ENCODE measurements at places on chromosomes 16 and 17.

DNA sequence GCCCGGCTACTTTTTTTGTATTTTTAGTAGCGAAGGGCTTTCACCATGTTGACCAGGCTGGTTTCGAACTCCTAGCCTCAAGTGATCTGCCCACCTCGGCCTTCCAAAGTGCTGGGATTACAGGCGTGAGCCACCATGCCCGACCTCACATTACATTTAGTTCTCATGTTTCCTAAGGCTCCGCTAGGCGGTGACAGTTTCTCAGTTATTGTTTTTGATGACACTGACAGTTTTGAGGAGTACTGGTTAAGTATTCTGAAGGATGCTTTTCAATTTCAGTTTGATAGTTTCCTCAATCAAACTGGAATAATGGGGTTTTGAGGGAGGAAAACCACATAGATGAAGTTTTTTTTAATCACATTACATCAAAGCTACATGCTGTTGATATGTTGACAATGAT, 1028.5 kb downstream of the CDH8 start:
- no peak for DNase-seq

DNA sequence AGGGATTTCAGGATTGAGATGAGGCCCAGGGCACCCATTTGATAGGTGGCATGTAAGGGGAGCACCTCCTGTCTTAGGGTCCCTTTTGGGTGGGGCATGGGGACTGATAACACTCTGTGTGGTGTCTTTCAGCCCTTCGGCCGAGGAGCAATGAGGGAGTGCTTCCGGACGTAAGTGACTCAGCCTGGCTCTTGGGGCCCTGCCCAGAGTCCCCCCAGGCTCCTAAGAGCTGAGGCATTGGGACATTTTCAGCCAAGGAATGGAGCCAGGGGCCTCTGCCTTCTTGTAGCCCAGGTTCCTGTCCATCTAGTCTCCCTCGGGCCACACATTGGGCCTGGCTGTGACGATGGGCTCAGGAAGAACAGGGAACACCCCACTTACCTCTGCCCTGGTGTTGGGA, 44.4 kb downstream of the EEF2K start:
- DNase-seq = no peak

- no peak for DNase-seq
Observed at GRCh38 chr17:37676115-37676925, 33.1 kb upstream of the DDX52 start.

GRCh38 chr16:65790768-65791167, 575.7 kb upstream of the CDH5 start:
- no peak for DNase-seq

DNA sequence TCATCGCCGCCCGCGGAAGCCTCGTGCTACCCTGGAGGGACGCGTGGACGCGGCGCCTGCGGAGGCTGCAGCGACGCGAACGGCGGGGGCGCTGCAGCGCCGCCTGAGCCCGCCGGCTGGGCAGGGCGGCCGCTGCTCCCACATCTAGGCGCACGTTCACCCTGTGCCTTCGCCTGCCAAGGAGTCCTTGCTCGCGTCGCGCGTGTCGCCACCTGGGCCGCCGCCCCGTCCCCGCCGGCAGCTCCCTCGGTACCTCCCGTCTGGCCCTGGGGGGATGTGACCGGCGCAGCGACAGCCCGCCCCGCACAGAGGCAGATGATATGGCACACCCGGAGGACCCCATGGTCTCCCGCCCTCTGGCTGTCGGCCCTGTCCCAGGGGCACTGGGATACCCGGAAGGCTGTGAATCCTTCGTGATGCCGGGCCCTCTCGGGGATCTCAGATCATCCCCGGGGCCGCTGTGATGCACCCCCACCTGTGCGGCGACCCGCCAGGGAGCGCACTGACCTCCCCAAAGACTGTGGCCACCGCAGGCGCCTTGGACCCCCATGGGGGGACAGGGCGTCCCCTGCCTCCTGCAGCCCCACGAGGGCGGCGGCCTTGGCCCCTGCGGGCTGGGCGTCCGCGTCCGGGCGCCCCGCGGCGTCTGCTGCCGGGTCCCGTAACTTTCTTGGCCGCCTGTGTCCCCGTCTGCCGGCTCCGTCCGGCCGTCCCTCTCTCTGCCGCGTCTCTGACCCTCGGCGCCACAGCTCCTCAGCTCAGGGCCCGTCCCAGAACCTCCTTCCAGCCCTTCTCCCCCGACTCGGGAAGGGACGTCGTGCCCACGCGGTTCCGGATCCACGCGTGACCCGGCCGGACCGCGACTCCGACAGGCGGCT, 689 bp upstream of the TBC1D24 start:
- DNase-seq = no peak

GRCh38 chr17:31650756-31651520, 208.1 kb downstream of the COPRS start:
- no peak for DNase-seq

DNA sequence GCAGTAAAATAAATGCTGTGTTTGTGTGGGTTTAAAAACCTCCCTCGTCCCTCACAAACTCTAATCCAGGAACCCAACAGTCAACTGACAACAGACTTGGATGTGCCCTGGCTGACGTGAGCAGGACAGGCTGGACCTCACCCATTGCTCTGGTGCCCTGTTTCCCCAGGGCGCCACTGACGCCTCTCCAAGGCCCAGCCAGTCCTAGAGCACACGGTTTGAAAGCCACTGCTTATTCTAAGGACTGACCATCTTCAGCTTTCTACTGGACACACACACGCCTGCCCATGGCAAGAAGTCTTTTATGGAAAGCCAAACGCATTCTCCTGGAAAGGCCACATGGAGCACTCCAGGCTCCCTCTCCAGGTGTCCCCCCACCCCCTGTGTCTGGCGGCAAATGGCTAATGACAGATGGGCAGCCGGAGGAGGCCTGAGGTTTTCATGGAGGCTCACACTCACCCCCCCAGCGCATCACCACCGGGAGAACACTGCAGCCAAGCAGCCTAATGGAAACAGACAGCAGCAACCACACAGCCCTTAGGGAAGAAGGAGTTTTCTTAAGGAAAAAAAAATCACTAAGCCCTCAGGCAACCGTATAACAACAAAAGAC, 319.2 kb downstream of the SOX9 start:
- DNase-seq = no peak

- DNase-seq = no peak
Observed at GRCh38 chr17:62705778-62706597, 78.5 kb downstream of the MRC2 start.

DNA sequence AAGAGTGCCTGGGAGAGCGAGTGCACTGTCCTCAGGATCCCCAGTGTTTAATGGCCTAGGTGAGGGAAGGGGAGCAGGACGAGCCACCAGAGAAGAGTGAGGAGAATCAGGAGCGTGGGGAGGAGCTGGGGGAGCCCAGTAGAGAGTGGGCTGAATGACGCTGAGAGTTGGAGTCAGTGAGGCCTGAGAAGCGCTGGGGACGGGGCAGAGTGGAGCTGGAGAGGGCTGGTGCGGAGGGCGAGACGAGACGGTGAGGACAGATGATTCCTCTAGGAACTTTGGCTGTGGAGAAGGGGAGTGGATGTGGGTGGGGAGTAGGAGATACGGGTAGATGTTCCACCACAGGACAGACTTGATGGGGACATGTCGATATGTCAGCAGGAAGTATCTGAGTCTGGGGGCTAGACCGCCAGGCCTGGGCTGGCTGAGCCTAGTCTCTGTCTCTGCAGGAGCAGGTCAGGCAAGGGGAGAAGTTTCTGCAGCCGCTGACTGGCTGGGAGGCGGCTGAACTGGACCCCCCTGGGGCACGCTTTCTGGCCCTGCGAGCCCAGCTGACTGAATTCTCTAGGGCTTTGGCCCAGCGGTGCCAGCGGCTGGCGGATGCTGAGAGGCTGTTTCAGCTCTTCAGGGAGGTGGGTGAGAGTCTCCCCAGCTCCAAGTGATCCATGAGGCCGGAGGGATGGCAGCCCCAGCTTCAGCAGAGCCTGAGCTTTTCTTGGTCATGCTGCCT, 4.7 kb downstream of the PLEKHG4 start:
- no peak for DNase-seq

All from cortex of kidney (tissue), 1 donor.